ENCODE measurements at places on chromosomes 5 and 9. TPM values are rescaled to one million over a fixed set of nuclear protein-coding genes. Genes with fewer than 3 reads are reported as not detected.

DNA sequence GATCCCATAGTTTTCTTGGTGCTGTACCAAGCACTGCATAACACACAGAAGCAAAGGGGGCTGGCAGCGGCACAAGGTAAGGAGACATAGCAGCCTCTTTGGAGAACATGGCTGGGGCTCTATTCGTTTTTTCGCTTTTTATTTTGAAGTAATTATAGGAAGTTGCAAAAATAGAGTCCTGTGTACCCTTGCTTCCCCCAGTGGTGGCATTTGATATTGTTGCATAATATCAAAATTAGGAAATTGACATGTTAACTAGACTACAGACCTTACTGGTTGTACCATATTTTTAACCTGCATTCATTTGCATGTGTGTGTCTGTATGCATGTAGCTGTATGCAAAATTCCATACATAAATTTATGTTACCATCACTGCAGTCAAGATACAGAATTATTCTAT, 6.6 kb upstream of the UBQLN1 start:
- no peak for DNase-seq

- no peak for DNase-seq
These were observed 543.7 kb upstream of the SGCD start for GRCh38 chr5:155783246-155783645.

GRCh38 chr9:128555180-128555721, 2.9 kb downstream of the SPTAN1 start:
- peak; percentile 59 for DNase-seq

SLC6A19 gene
- polyA plus RNA-seq = 0.01 TPM

PCDHAC2 gene
- polyA plus RNA-seq = 1.2 TPM

- no peak for DNase-seq
These were observed 101.1 kb downstream of the RGS3 start for GRCh38 chr9:113564498-113565237.

GRCh38 chr5:4939042-4939781, 200.9 kb upstream of the ADAMTS16 start:
- DNase-seq = no peak

GRCh38 chr9:90961375-90961774, 159.8 kb downstream of the SYK start:
- no peak for DNase-seq

- DNase-seq = peak; percentile 80
These were observed 992 bp upstream of the RPP25L start for GRCh38 chr9:34612788-34613390.

CAVIN4 gene
- polyA plus RNA-seq = 0.86 TPM

DNA sequence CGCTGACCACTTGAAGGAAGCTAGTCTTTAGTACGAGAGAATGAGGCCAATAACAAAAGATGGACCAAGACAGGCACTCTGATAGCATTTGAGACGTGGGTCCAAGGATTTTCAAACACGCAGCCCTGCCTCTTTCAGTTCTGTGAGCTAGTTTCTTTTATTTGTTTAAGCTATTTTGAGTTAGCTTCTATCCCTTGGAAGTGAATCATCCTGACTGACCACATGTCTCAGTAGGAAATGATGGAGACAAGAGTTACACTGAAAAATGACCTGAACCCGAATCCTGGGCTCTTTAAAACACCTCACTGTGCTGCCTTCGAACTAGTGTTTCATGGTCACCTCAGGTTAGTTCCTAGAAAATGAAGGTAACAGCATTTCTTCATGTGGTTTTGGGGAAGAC, 9.9 kb downstream of the TEK start:
- peak; percentile 19 for DNase-seq

DNA sequence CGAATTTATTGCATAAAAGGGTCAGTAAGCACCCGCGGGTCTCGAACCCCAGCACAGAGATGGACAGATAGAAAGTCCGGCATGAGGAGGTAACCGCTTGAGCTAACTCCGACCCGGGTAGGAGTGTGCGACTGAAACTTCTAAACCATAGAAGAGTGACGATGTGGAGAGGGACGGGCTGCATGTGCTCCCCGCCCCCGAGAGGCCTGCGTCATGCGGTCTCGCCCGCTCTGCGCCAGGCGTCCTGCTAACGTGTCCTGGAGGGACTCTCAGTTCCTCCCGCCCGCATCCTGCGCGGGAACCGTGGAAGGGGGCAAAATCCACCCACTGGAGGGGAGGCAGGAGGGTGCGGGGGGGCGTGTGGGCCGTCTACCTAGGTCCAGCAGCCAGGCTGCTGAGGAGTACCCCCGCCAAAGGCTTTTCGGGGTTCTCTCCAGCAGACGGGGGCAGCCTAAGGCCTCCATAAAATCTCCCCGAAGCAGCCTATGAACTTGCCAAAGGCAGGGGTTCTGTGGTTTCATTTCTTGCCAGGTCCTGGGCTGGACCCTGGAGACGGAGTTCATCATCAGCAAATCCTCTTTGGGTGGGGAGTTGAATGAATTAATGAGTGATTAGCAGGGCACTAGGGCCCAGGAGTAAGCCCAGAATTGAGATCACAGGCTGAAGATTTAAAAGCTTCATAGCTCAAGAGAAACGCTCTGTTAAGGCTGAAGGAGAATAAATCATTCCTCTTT, 51.9 kb downstream of the TGFBI start:
- DNase-seq = peak; percentile 85

DNA sequence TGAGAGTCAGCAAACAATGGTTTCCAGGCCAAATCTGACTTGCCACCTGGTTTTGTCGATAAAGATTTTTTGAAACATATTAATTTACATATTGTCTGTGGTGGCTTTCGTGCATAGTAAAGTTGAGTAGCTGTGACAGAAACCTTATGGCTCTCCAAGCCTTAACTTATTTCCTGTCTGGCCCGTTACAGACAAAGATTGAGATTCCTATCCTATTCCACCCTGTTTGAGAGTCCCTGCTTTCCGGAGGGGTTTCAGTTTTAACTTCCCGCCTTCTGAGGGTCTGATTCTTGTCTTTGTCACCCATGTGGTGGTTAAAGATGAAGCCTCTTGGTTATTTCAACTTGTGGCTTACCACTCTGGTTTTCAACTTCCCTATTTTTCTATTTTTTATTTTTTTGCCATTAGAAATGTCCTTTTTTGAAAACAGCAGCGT, 11.4 kb downstream of the OTULIN start:
- no peak for DNase-seq

DNA sequence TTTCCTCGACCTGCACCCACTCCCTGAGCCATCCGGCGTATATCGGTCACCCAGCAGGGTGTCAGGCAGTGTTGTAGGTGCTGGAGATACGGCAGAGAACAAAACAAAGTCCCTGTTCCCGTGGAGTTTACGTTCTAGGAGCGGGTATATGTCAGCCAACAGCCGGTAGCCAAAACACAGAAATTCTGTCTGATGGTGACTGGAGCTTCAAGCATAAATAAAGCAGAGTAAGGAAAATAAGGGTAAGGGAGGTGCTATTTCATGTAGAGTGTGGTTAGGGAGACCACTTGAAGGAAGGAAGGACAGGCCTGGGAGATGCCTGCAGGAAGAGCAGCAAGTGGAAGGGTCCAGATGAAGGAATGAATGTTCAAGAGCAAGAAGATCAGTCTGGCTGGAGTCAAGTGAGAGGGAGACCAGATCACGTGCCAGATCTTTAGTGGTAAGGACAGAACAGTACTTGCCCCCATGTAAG, 783 bp upstream of the ZFR start:
- DNase-seq = no peak

- DNase-seq = no peak
These were observed 4.1 kb upstream of the TMED7 start for GRCh38 chr5:115629903-115630302.

DNA sequence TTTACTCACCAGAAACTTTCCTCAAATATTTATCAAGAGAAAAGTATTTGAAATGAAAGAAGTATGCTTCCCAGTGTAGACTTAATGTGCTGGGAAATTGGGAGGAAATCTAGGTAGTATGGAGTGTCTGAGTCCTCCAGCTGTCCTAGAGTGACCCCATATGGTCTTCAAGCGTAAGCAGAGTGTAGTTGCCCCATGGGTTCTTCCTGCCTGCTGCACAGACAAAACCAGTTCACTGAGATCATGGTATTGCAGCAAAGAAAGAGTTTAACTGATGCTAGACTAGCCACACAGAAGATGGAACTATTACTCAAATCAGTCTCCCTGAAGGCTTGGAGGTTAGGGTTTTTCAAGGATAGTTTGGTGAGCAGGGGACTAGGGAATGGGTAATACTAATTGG, 114.9 kb upstream of the PRLR start:
- DNase-seq = peak; percentile 10

DNA sequence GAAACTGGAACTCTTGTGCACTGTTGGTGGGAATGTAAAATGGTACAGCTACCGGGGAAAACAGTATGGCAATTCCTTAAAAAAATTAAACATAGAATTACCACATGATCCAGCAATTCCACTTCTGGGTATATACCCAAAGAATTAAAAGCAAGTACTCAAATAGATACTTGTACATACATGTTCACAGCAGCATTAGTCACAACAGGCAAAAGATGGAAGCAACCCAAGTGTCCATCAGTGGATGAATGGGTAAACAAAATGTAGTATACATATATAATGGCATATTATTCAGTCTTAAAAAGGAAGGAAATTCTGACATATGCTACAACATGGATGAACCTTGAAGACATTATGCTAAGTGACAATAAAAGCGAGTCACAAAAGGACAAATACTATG, 7.4 kb upstream of the SLC22A5 start:
- no peak for DNase-seq

CLTA gene
- polyA plus RNA-seq = 296 TPM

GRCh38 chr5:65461490-65461889, 20.2 kb downstream of the ADAMTS6 start:
- no peak for DNase-seq

LECT2 gene
- polyA plus RNA-seq = not detected

GRCh38 chr9:33104401-33104800, 27.9 kb upstream of the SMU1 start:
- no peak for DNase-seq

DNA sequence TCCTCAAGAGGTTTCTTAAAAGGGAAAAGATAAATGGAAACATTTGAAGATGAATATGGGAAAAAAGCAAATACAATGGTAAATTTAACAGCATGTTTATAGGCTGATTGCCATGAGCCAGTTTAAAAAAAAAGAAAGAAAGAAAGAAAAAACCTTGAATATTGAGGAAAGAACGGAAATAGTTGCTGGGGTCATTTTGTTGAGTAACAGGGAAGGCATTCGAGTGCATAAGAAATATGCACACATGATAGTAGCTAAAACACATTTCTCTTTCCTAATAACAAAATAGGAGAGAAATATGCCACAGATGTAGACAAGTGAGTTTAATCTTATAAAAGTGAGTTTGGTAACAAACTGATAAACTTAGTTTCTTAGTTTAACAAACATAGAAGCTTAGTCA, 864.6 kb upstream of the ACO1 start:
- DNase-seq = no peak

GRCh38 chr5:40679913-40680681, at the start of gene PTGER4:
TSS of gene PTGER4 (plus strand) at chr5:40679915. CDS start at chr5:40680994, 1,079 bp downstream.
- DNase-seq = no peak

KCNV2 gene
- polyA plus RNA-seq = not detected

- no peak for DNase-seq
These were observed 137.8 kb downstream of the LPAR1 start for GRCh38 chr9:110900456-110900855.

DNA sequence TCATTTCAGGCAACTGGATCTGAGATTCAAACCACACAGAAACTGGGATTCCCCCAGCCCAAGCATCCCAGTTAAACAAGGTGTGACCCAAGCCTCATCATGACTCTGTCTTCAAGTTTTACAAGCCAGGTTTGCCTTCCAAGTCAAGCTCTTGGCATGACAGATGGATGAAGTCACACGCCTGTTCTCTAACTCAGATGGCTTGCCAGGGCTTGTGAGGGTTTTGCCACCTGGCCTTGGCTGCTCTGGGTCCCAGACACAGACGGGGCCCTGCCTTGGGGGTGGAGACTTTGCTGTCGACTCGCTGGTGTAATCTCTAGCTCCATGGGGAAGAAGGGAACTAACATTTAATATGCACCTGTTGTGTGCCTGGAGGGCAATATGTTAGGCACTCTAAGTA, 95.8 kb upstream of the RARS1 start:
- peak; percentile 18 for DNase-seq

GRCh38 chr5:7592910-7593309, 197.0 kb downstream of the ADCY2 start:
- peak; percentile 5 for DNase-seq

ADAMTS12 gene
- polyA plus RNA-seq = 6.8 TPM

ARHGEF37 gene
- 1.2 TPM for polyA plus RNA-seq

DNA sequence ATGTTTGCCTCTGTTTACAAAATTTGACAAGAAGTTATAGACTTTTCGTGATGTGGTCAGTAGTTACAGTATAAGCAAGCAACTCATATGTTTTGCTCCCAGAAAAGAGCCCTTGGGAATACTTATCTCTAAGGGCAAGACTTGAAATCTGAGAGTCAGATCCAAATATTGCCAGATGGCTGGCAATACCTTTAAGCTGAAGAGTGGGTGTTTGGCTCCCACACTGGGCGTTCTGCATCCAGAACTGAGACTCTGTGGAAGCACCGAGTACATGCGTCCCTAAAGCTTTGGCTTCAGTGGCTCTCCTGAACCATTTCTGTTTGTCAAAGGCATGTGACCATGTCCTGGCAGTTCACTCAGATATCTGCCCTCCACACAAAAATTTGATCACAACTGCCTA, 194.1 kb downstream of the DCP2 start:
- no peak for DNase-seq

DNA sequence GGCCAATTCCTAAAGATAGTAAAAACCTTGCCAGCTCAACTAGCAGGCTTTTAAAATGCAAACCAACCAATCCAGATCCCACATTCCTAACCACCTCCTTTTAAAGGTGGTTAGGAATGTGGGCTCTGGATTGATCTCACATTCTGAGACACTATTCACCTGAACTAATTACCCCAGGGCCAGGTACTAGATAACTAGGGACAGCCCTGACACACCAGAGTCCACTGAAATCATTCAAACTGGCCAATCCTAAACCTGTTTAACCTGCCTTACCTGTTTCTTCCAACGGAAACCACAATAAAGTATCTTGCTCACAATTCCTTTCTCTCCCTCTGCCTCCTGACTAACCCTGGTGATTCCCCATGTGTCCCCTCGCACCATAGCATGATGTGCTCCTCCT, 168.3 kb upstream of the DMAC1 start:
- no peak for DNase-seq

TIMD4 gene
- 2.3 TPM for polyA plus RNA-seq

GRCh38 chr5:168706655-168707069, 127.5 kb upstream of the PANK3 start:
- DNase-seq = peak; percentile 49

- no peak for DNase-seq
These were observed 9.6 kb upstream of the CCDC112 start for GRCh38 chr5:115306011-115306536.

PCDHA9 gene
- not detected for polyA plus RNA-seq

GRCh38 chr9:121098567-121099198, 23.9 kb downstream of the CNTRL start:
- DNase-seq = no peak

- no peak for DNase-seq
These were observed 251.6 kb downstream of the KIAA0825 start for GRCh38 chr5:94366811-94367210.

PCDHGA6 gene
- 0.22 TPM for polyA plus RNA-seq

DNA sequence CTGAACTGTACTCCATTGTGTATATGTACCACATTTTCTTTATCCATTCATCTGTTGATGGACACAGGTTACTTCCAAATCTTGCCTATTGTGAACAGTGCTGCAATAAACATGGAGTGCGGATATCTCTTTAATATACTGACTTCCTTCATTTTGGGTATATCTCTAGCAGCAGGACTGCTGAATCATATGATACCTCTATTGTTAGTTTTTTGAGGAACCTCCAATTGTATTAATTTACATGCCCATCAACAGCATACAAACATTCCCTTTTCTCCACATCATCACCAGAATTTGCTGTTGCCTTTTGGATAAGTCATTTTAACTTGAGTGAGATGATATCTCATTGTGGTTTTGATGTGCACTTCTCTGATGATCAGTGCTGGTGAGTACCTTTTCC, 81.8 kb upstream of the FAM120A start:
- no peak for DNase-seq

Data from A549 (cell line).